ENCODE measurements at places on chromosomes 4 and X.
A peak's percentile ranks its signal among the peaks of the same experiment; 100 is the strongest.

GRCh38 chr4:138627096-138627495 is 384.9 kb upstream of the SLC7A11 start:
- DNase-seq, result peak; percentile 17

DNA sequence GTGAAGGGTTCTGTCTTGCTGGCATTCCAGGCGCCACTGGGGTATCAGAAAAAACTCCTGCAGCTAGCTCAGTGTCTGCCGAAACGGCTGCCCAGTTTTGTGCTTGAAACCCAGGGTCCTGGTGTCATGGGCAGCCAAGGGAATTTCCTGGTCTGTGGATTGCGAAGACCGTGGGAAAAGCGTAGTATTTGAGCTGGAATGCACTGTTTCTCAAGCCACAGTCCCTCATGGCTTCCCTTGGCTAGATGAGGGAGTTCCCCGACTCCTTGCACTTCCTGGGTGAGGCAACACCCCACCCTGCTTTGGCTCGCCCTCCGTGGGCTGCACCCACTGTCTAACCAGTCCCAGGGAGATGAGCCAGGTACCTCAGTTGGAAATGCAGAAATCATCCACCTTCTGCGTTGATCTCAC is 40.1 kb downstream of the NOP14 start:
- DNase-seq, result peak; percentile 64

GRCh38 chrX:19639813-19640462 is 124.6 kb upstream of the MAP3K15 start:
- DNase-seq, result no peak

- no peak for DNase-seq
These were observed 44.0 kb downstream of the TMEM144 start for GRCh38 chr4:158254292-158254691.

- DNase-seq, result peak; percentile 45
These were observed 75.4 kb downstream of the LIMCH1 start for GRCh38 chr4:41613386-41613785.

Measured in astrocyte of the hippocampus (primary cell).